Left forelimb (tissue), 1 donor: ENCODE measurements at places on chromosomes 5 and 9.

GRCh38 chr5:68730220-68730978 is 363.4 kb upstream of the SLC30A5 start:
- no peak for DNase-seq

GRCh38 chr5:1319436-1320256 is 24.8 kb upstream of the TERT start:
- peak; percentile 57 for DNase-seq

DNA sequence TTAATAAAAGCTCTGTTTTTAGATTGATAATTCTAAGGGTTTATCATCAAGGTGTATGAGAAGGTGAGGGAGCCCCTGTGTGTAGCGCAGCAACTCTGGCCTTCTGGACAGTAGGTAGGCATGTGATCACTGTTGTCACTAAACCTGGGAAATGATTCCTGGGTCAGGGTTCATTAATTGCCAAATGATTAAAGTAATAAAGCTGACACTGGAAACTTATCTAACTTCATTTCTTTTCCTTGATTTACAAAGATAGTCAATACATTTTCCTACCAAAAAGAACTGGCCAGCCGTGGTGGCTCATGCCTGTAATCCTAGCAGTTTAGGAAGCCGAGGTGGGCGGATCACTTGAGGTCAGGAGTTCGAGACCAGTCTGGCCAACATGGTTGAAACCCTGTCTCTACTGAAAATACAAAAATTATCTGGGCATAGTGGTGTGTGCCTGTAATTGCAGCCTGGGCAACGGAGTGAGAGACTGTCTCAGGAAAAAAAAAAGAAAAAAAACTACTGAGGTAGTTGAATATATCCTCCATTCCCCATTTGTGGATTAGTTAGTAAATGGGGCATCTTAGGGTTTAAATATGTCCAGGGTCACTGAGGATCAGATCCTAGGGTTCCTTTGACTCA is 2.4 kb downstream of the EHMT1 start:
- no peak for DNase-seq

DNA sequence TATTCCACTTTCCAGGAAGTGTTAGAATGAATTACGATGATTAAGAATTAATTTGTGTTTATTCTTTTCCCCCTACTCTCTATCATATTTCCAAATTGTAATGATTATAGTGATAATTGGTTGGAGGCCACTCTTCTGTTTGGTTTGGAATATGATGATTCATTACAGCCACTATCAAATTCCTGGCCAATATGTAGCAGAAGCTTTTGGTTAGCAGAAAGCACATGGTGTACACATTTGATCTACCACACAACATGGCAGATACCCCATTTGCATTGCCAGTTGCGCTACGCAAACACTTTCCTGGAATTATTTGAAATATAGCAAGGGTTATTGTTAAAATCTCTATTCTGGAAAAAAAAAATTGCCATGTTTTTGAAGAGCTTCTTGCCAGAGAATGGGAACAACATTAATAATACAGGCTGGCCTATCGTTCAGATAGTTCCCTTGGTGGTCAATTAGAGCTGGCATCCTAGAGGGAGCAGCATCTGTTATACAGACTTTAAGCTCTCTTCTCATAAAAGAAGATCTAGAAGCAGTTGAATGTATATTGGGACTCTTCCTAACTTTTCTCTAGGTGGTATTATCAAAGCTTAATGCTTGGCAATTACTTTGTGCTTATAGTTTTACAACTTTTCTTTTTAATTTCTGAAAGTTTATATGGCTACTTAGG is 455.0 kb upstream of the ACTBL2 start:
- no peak for DNase-seq

- peak; percentile 31 for DNase-seq
Observed at GRCh38 chr9:98081477-98082219, 25.1 kb downstream of the NANS start.

DNA sequence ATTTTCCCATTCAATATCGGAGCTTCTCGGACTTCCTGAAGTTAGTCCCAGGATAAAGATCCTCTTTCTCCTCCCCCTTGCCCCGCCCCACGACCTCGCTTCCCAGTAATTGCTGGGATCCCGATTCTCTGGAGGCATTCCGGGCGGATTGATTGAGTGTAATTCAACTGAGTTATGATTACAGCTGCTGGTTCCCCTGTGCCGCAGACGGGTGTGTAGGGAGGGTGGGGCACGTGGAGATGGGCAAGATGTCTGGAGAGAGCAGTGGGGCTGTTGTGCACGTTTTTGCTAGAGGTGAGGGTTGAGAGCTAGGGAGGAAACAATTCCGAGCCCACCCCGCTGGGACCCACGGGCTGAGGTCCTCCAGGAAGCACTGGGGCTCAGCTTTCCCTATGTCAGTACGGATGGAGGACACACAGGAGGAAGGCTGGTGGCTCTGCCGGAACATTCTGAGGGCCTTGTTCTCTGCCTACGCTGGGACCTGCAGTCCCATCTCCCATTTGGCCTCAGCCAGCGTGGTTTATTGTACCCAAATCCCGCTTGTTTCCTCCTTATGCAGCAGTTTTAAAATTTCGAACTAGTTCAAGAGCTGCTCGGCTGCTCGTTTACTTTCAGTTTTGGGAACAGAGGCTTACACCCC is 2.4 kb upstream of the DMRT2 start:
- no peak for DNase-seq

GRCh38 chr9:123267481-123268198 is 746 bp downstream of the STRBP start:
- peak; percentile 66 for DNase-seq

GRCh38 chr5:173831196-173831914 is 56.8 kb upstream of the CPEB4 start:
- DNase-seq = no peak

GRCh38 chr9:106283769-106284168 is 579.2 kb upstream of the ZNF462 start:
- no peak for DNase-seq

DNA sequence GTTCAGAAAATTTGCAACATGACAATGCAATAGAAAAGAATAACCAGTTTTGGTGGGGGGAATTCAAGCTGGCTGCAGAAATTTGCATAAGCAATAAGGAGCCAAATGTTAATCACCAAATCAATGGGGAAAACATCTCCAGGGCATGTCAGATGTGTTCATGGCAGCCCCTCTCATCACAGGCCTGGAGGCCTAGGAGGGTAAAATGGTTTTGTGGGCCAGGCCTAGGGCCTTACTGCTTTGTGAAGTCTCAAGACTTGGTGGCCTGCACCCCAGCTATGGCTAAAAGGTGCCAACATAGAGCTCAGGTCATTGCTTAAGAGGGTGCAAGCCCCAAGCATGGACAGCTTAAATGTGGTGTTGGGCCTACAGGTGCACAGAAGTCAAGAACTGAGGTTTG is 29.7 kb upstream of the SLC36A1 start:
- no peak for DNase-seq

DNA sequence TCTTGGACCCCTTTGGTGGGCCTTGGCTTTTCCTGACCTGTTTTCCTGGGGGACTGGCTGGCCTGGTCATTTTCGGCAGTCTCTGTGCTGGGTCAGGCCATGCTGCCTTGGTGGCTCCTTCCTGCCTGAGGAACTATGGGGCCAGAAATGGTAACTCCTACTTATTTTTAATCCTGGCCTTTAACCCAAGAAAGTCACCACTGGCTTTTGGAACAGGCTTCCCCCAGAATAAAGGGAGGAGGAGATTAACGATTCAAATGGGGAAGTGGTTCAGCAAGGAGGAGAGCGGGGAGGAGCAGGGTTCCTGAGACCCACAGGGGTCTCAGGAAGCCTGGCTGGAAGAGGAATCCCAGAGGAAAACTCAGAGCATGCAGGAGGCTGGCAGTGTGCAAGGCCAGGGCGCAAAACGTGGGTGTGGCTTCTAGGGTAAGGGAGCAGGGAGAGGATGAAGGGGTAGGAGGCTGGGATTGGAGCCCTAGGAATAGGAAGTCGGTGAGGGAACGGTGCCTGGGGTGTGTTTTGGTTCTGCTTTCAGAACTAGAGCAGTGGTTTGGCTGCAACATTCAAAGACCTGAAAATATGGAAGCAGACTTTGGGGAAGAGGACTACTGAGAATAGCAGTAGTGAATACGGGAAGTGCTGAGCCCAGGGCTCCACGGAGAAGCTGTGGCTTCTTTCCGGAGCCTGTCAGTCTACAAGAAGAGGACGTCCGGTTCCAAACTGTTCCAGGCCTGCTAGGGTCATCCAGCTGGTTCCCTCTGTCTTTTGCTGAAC is 271.1 kb upstream of the KLF4 start:
- no peak for DNase-seq

DNA sequence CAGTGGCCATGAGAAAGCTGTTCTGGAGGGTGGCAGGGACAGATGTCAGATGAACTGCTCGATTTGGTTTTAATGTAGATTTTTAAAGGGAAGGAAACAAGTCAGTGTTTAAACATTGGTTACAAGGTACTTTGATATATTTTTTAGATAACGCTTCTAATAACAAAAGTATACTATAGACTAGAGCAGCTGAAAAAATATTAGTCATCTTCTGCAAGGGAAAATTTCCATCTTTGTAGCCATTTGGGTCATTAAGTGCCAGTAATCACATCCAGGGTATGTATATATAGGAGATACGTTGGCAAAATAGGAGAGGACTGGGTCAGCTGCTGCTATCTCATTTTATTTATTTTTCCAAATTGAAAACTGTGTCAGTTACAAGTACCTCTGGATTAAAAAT is 69.0 kb downstream of the SV2C start:
- DNase-seq = no peak

GRCh38 chr5:82050955-82051354 is 79.1 kb downstream of the ATG10 start:
- DNase-seq = no peak

GRCh38 chr5:172648755-172649154 is 7.7 kb downstream of the NEURL1B start:
- no peak for DNase-seq
